Activated CD4-positive, alpha-beta T cell treated with anti-CD3 and anti-CD28 coated beads for 36 hours (primary cell): ENCODE measurements at places on chromosomes 5 and 9. TPM values are rescaled to one million over a fixed set of nuclear protein-coding genes. Genes with fewer than 3 reads are reported as not detected.

GRCh38 chr5:67011422-67011821 lies 185.2 kb downstream of the CD180 start:
- no peaks in the 10 kb centered on the region for H3K36me3 ChIP-seq
- H3K27ac ChIP-seq = peak overlapping the region; percentile 71
- no peak overlapping the region for H3K4me3 ChIP-seq

GRCh38 chr9:21590058-21590996 lies 108.2 kb upstream of the IFNE start:
- no peak overlapping the region for H3K27ac ChIP-seq
- peaks cover 18% of the 10 kb centered on the region for H3K4me1 ChIP-seq
- no peaks in the 10 kb centered on the region for H3K36me3 ChIP-seq
- H3K4me3 ChIP-seq = no peak overlapping the region
- H3K27me3 ChIP-seq = no peaks in the 10 kb centered on the region

DNA sequence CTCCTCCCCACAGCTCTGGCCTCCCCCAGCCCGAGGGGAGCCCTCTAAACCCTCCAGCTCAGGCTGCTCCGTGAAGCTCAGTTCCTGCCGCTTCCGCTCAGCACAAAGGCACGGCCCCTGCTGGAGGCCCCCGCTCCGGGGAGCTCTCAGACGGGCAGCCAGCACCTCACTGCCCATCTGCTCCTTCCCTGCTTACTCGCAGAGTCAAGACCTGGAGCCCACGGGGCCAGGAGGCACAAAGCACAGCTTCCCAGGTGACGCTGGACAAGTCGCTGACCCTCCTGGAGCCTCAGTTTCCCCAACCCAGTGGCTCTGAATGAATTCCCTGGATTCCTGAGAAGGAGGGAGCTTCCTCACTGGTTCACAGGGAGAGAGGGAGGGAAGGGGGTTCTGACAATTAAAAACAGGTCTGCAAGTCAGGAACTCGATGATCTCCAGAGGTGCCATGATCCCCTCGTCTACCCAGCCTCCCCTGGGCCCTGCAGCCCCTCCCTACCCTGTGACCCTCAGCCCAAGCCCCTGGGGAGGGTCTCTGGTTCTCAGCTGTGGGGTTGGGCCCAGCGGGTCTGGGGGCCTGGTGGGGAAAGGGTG lies 36.2 kb downstream of the VAV2 start:
- no peaks in the 10 kb centered on the region for H3K36me3 ChIP-seq
- H3K27me3 ChIP-seq = no peaks in the 10 kb centered on the region
- no peak overlapping the region for H3K4me3 ChIP-seq
- H3K4me1 ChIP-seq = peaks cover 28% of the 10 kb centered on the region
- peak overlapping the region; percentile 37 for H3K27ac ChIP-seq
- peak; percentile 53 for DNase-seq

The SPINK7 gene
- not detected for total RNA-seq

DNA sequence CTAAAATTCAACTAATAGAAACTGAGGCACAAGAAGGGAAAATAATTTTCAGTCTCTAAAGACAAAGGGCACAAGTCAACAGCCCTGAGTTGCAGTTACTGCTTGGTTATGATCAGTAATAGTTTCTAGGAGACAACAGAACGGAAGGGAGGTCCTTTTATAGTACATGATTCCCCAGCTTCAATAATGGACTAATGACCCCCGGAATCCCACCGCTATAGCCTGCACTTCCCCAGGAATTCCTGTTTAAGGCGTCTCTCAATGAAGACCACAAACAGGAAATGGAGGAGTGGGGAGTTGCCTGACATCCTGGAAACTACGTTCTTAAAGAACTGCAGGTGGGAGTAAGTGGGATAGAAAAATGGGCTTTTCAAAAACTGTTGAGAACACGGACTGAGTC lies 60.6 kb downstream of the DIAPH1 start:
- peaks cover 31% of the 10 kb centered on the region for H3K4me1 ChIP-seq
- no peak overlapping the region for H3K4me3 ChIP-seq
- peaks cover 52% of the 10 kb centered on the region for H3K36me3 ChIP-seq
- H3K27ac ChIP-seq = peak overlapping the region; percentile 3

- H3K4me1 ChIP-seq = no peaks in the 10 kb centered on the region
- peaks cover 29% of the 10 kb centered on the region for H3K36me3 ChIP-seq
- no peak overlapping the region for H3K27ac ChIP-seq
- H3K4me3 ChIP-seq = no peak overlapping the region
These were observed 13.1 kb downstream of the FPGS start for GRCh38 chr9:127815512-127816361.

GRCh38 chr9:1443450-1443849 lies 393.3 kb downstream of the DMRT2 start:
- no peaks in the 10 kb centered on the region for H3K36me3 ChIP-seq
- no peak for DNase-seq
- H3K27me3 ChIP-seq = peaks cover 5% of the 10 kb centered on the region

The AQP3 gene
- 11.3 TPM for total RNA-seq

The FST gene
- total RNA-seq = 0.43 TPM

GRCh38 chr5:80193401-80193800 lies 62.4 kb downstream of the SERINC5 start:
- no peak for DNase-seq
- peaks cover 21% of the 10 kb centered on the region for H3K36me3 ChIP-seq
- peak overlapping the region; percentile 47 for H3K4me3 ChIP-seq

DNA sequence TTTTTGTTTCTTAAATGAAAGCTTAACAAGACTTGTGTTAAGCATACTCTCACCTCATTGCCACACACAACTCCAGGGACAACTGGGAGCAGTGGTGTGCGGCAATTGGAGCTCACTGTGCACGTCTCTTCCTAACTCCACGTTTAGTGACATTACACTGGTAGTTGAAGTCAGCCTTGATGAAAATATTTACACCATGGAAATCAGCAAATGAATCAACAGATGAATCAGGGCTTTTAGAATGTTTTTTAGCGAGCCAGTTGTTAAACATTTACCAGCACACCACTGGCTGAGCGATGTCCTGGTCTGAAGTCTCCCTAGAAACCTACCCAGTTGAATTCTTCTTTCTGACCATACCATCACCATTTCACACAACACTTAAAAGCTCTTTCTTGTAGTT lies 67.3 kb downstream of the KLHL3 start:
- H3K4me3 ChIP-seq = no peak overlapping the region
- H3K36me3 ChIP-seq = peaks cover 6% of the 10 kb centered on the region
- peaks cover 21% of the 10 kb centered on the region for H3K4me1 ChIP-seq
- no peak for DNase-seq

The KCNMB1 gene
- not detected for total RNA-seq

DNA sequence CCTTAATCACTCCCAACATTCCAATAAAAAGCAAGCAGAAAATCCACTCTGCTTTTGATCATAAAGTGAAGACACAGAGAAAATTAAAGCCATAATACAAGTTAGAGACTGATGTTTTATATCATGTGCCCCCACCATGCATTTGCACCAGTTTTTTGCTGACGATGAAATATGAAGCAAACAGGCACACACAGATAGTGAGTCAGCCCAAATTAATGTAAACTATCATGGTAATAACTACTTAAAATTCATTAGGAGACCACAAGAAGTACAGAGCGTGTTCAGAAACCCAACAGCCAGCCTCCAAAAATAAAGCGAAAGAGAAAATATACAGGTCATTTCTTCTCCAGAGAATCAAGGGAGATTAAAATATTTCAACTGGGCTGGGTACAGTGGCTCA lies 46.4 kb upstream of the KDM4C start:
- no peak for DNase-seq
- H3K27me3 ChIP-seq = no peaks in the 10 kb centered on the region
- peaks cover 2% of the 10 kb centered on the region for H3K4me1 ChIP-seq
- no peaks in the 10 kb centered on the region for H3K36me3 ChIP-seq

GRCh38 chr9:11103525-11103924 lies 490.7 kb upstream of the PTPRD start:
- no peak overlapping the region for H3K4me3 ChIP-seq
- no peak overlapping the region for H3K27ac ChIP-seq
- DNase-seq = no peak
- H3K4me1 ChIP-seq = no peaks in the 10 kb centered on the region
- no peaks in the 10 kb centered on the region for H3K27me3 ChIP-seq
- H3K36me3 ChIP-seq = no peaks in the 10 kb centered on the region

DNA sequence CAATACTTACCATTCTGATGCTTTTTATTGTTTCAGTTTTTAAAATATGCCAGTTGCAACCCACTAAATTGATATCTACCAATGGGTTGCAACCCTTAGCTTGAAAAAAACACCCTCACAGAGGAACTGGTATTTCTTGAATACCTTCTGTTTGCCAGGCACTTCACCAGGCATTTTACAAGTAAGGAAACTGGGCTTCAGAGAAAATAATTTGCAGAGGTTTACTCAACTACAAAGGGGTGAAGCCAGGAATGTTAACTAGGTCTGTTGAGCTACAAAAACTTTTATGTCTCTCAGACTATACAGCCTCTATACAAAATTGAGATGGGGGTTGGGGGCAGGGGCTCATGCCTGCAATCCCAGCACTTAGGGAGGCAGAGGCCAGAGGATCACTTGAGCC lies 65.0 kb downstream of the STX17 start:
- no peaks in the 10 kb centered on the region for H3K27me3 ChIP-seq
- H3K4me1 ChIP-seq = no peaks in the 10 kb centered on the region
- no peak for DNase-seq
- H3K36me3 ChIP-seq = peaks cover 21% of the 10 kb centered on the region
- no peak overlapping the region for H3K27ac ChIP-seq

- no peak overlapping the region for H3K27ac ChIP-seq
- H3K4me3 ChIP-seq = no peak overlapping the region
- H3K27me3 ChIP-seq = no peaks in the 10 kb centered on the region
- H3K4me1 ChIP-seq = peaks cover 26% of the 10 kb centered on the region
These were observed 937 bp upstream of the HMGCR start for GRCh38 chr5:75335952-75336614.

- H3K4me1 ChIP-seq = no peaks in the 10 kb centered on the region
- H3K4me3 ChIP-seq = no peak overlapping the region
- peaks cover 6% of the 10 kb centered on the region for H3K27me3 ChIP-seq
- H3K27ac ChIP-seq = no peak overlapping the region
- no peaks in the 10 kb centered on the region for H3K36me3 ChIP-seq
- no peak for DNase-seq
These were observed 199.2 kb downstream of the ADAMTSL1 start for GRCh38 chr9:18673179-18673578.

The GRIN3A gene
- total RNA-seq = not detected

GRCh38 chr5:106376522-106376921 lies 1294.2 kb downstream of the EFNA5 start:
- H3K4me1 ChIP-seq = no peaks in the 10 kb centered on the region
- H3K4me3 ChIP-seq = no peak overlapping the region
- no peak for DNase-seq
- no peaks in the 10 kb centered on the region for H3K36me3 ChIP-seq

The NR2F1-AS1 gene
- total RNA-seq = not detected

DNA sequence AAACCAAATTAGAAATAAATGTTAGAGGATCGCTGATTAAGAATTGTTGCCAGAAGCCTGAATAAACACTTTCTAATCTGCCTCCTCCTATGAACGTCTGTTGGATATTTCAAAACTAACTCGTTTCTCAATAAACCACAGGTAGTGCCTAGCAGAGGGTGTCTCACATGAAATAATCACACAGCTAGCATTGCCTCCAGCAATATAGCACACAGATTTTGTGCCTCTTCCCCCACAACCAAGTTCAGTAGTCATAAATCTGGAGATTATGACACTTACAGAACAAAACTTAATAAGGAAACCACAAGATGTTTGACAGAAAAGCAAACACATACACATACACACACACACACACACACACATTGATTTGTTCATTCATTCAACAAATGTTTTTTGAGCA lies 173.2 kb upstream of the CDH10 start:
- DNase-seq = no peak
- H3K36me3 ChIP-seq = no peaks in the 10 kb centered on the region
- no peaks in the 10 kb centered on the region for H3K27me3 ChIP-seq
- H3K4me3 ChIP-seq = no peak overlapping the region
- H3K27ac ChIP-seq = no peak overlapping the region
- no peaks in the 10 kb centered on the region for H3K4me1 ChIP-seq

DNA sequence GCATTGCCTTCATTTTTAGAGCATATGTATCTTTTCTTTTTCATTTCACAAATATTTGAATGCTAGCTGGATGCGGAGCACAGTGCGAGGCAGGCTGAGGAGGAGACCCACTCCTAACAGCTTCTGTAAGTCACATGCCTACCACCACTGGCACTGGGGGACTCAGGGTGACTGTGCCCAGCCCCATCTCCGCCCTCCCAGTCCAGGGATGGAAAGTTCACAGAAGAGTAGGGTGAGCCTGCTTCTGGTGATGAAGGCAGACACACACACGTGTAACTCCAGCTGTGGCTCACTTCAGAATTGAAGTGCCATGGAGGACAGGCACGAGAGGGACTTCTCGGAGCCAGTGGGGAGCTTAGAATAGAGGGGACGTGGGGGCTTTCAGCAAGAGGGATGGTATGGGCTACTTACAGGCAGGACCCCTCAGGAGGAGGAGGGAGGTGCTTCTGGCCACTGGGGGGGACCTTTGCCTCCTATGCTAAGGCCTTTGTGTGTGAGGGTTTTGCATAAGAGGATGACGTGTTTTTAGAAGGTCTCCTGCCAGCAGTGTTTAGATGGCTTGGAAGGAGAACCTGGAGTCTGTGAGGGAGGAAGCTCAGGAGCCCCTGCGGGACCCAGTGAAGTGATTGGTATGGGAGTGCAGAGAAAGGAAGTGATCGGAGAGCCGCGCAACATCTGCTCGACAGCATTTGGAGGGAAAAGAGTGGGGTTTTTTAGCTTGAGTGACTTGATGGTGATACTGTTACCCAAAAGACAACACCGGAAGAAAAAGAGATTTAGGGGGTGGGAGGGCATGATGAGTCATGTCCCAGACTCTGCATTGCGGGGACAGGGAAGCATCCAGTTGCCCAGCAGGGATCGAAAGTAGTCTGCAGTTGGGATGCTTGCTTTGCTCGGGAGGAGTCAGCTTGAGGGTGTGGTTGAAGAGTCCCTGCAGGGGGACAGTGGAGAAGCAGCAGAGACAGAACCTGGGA lies 163.5 kb upstream of the OTULINL start:
- no peak overlapping the region for H3K4me3 ChIP-seq
